ENCODE measurements at places on chromosomes 6 and 20.

GRCh38 chr20:23003077-23003635 is 32.0 kb upstream of the SSTR4 start:
- DNase-seq = no peak

- DNase-seq = no peak
These were observed 74.1 kb downstream of the CDKAL1 start for GRCh38 chr6:20608356-20608755.

- no peak for DNase-seq
These were observed 10.1 kb upstream of the AKAP12 start for GRCh38 chr6:151229401-151230276.

GRCh38 chr20:38139977-38140753 is 24.9 kb downstream of the TGM2 start:
- peak; percentile 72 for DNase-seq

GRCh38 chr20:11454966-11455799 is 462.5 kb upstream of the BTBD3 start:
- peak; percentile 90 for DNase-seq

DNA sequence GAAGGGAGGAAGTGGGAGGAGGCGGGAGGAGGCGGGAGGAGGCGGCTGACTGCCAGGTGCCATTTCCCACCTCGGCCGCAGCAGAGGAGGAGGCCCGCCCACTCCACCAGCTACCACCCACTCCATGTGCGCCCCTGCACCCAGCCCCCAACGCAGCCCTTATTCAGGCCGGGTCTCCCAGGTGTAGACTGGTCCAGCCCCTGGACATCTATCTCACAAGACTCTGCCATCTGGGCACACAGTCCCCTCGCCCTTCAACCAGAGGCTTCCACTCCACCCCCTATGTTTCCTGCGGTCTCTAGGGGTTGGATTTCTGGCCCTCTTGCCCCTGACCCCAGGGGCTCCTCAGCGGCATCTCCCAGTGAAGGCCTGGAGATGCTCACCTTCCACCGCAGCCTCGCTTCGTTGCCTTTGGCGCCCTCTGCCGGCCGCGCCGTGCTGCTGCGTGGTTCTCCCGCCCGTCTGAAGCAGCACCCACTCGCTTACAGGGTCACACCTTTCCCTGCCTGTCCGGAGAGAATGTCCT is 32.6 kb upstream of the FAM83D start:
- DNase-seq = no peak

GRCh38 chr20:20765696-20766365 is 53.4 kb upstream of the RALGAPA2 start:
- no peak for DNase-seq
